ENCODE measurements at places on chromosomes 12 and 14. TPM values are rescaled to one million over a fixed set of nuclear protein-coding genes. Genes with fewer than 3 reads are reported as not detected.

Gene GUCY2C
- not detected for total RNA-seq

Gene SERPINA5
- 0.44 TPM for total RNA-seq

Gene PLEKHA5
- 23.5 TPM for total RNA-seq

Gene TPCN1
- 39.9 TPM for total RNA-seq

Gene CDCA3
- 0.88 TPM for total RNA-seq

Gene TCL1B
- not detected for total RNA-seq

Gene KRT83
- total RNA-seq = not detected

Gene WIF1
- not detected for total RNA-seq

Gene POTEG
- total RNA-seq = not detected

Gene RNASE3
- total RNA-seq = not detected

Gene RAD52
- 8.5 TPM for total RNA-seq

Gene RFX4
- total RNA-seq = not detected

Gene CPNE8
- 9.1 TPM for total RNA-seq

Gene AMHR2
- not detected for total RNA-seq

Gene TMEM119
- 21.3 TPM for total RNA-seq

Gene ADGRD1
- total RNA-seq = 1.1 TPM

Gene CLEC4C
- not detected for total RNA-seq

Gene PLEKHG7
- 0.06 TPM for total RNA-seq

Gene TAS2R30
- 0.59 TPM for total RNA-seq

Gene DHRS2
- total RNA-seq = not detected

Gene PRDM4
- 13.7 TPM for total RNA-seq

Gene PCED1B
- total RNA-seq = not detected

Gene CCDC38
- not detected for total RNA-seq

Gene FGF6
- not detected for total RNA-seq

Gene CLBA1
- total RNA-seq = 6.6 TPM

Gene COCH
- total RNA-seq = 0.20 TPM

Gene TRIM9
- total RNA-seq = 5.3 TPM

Gene DTX1
- 2.5 TPM for total RNA-seq

Gene C1R
- 903 TPM for total RNA-seq

Gene OAS2
- 8.3 TPM for total RNA-seq

Gene HIGD1C
- total RNA-seq = not detected

Gene REP15
- 1.2 TPM for total RNA-seq

Gene CYP27B1
- total RNA-seq = 1.3 TPM

Gene CLEC1B
- not detected for total RNA-seq

Gene PRH2
- total RNA-seq = not detected

Gene ANO2
- 0.05 TPM for total RNA-seq

Gene ENDOU
- not detected for total RNA-seq

Gene GPR84
- not detected for total RNA-seq
